CMK (cell line): ENCODE measurements at places on chromosomes 7 and 10.

- DNase-seq: no peak
Measured at GRCh38 chr10:127776816-127777215, 39.8 kb downstream of the FOXI2 start.

GRCh38 chr10:47269294-47269693, 30.7 kb upstream of the GDF10 start:
- DNase-seq: no peak

GRCh38 chr7:43395351-43395750, 187.6 kb upstream of the STK17A start:
- no peak for DNase-seq

- DNase-seq: no peak
Measured at GRCh38 chr7:75715864-75716263, 22.9 kb downstream of the HIP1 start.
